ENCODE measurements at places on chromosomes 3 and 15. TPM values are rescaled to one million over a fixed set of nuclear protein-coding genes. Genes with fewer than 3 reads are reported as not detected.

The RETNLB gene
- not detected for total RNA-seq

The CAV3 gene
- total RNA-seq = not detected

The AADAC gene
- not detected for total RNA-seq

The CACNA2D3 gene
- 2.8 TPM for total RNA-seq

GRCh38 chr3:158970006-158970405, 168.2 kb downstream of the MFSD1 start:
- DNase-seq = no peak

- DNase-seq = no peak
Measured at GRCh38 chr15:23384371-23384770, 29.8 kb downstream of the GOLGA8S start.

DNA sequence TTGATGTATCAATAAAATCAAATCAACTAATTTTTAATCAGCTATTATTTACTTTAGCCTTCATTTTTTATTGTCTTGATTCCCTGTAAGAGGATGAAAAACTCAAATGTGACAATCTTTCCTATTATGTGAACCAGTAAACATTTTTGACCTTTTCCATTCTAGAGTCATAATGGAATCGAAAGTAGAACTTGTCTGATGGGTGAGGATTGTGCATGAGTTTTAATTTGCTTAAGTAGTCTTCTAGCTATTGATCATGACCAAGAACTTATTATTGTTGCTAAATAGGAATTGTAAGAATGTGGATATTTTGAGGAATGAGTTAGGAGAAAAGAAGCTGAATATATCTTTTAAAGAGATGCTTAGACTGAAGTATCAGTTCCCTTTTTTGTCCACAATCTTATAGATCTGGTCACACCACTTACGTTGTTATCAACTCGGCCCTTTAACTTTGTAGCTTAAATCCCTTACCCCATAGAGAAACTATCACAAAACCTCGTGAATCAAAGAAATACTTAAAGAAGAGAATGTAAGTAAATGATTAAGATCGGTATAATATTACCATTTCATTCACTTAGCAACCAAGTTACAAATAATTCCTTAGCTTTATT, 147.3 kb downstream of the TP63 start:
- no peak for DNase-seq

DNA sequence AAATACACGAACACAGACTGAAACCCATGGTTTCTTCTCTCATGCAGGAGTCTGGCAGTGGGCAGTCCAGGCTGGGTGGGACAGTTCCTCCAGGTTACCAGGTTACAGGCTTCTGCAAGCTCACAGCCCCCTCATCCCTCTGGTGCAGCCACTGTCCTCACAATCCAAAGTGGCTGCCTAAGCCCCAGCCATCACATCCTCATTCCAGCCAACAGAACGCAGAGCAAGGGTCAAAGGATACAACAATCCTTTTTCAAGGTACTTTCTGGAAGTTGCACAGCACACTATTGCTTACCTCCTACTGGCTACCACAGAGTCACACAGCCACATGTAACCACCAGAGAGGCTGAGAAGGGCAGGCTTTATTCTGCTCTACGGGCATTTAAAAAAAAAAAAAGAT, 154.6 kb downstream of the NUP210 start:
- DNase-seq = no peak

DNA sequence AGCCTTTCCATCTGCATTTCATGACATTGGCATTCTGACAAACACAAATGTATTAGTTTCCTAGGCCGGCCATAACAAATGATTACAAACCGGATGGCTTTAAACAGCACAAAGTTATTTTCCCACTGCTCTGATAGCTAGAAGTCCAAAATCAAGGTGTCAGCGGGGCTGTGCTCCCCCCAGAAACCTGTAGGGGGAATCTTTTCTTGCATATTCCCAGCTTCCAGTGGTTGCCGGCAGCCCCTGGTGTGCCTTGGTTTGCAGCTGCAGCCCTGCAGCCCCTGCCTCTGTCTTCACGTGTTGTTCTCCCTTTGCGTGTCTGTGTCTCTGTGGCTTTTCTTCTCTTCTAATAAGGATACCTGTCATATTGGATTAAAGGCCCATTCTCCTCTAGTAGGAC, 79.0 kb upstream of the CDV3 start:
- no peak for DNase-seq

- DNase-seq = no peak
Measured at GRCh38 chr15:90064911-90065681, 37.2 kb downstream of the IDH2 start.

GRCh38 chr3:122919291-122919610, 108.3 kb downstream of the SEMA5B start:
- DNase-seq = no peak

GRCh38 chr3:181764544-181764943, 52.8 kb downstream of the SOX2 start:
- no peak for DNase-seq

- peak; percentile 95 for DNase-seq
Measured at GRCh38 chr3:49689046-49689907, at the start of the genes MST1 and RNF123. MST1 (minus strand) TSS chr3:49689474; CDS start chr3:49688691, 783 bp downstream. RNF123 (plus strand) TSS chr3:49689557; CDS start chr3:49691166, 1,609 bp downstream.

- no peak for DNase-seq
Measured at GRCh38 chr15:63048776-63049665, 6.5 kb downstream of the TPM1 start.

GRCh38 chr3:100545371-100545770, 53.0 kb downstream of the TMEM45A start:
- DNase-seq = no peak

All from mesothelial cell of epicardium (in vitro differentiated cells).